ENCODE measurements at places on chromosomes 6 and 20.

- DNase-seq: no peak
Measured at GRCh38 chr6:156762547-156762946, 14.6 kb upstream of the ARID1B start.

DNA sequence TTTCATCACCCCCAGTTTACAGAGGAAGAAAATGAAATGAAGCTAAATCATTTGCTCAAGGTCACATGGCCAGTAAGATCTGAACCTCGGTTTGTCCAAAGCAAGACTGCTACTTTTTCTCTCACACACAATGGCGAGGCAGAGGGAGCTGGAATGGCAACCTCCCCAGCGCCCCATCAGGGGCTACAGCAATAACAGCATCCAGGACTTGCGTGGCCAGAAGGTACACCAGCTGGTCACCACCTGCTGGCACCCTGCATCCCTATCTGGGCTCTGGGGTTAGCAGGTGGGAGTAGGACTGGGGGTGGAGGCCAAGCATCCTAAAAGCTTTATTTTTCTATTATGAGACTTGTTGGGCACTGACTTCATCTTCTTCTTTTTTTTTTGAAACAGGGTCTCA is 41.3 kb downstream of the TTI1 start:
- DNase-seq: no peak

GRCh38 chr6:36115412-36115811 is 14.9 kb upstream of the MAPK13 start:
- no peak for DNase-seq

- no peak for DNase-seq
Measured at GRCh38 chr6:1786455-1787453, 177.0 kb downstream of the FOXC1 start.
